ENCODE measurements at places on chromosomes 1 and 21.

GRCh38 chr1:44842862-44843655 lies at the start of gene PTCH2:
TSS of gene PTCH2 (minus strand) at chr1:44843253. CDS start at chr1:44842932, 321 bp downstream.
- DNase-seq = peak; percentile 57

GRCh38 chr1:11944358-11944931 lies 9.9 kb downstream of the PLOD1 start:
- peak; percentile 43 for DNase-seq

DNA sequence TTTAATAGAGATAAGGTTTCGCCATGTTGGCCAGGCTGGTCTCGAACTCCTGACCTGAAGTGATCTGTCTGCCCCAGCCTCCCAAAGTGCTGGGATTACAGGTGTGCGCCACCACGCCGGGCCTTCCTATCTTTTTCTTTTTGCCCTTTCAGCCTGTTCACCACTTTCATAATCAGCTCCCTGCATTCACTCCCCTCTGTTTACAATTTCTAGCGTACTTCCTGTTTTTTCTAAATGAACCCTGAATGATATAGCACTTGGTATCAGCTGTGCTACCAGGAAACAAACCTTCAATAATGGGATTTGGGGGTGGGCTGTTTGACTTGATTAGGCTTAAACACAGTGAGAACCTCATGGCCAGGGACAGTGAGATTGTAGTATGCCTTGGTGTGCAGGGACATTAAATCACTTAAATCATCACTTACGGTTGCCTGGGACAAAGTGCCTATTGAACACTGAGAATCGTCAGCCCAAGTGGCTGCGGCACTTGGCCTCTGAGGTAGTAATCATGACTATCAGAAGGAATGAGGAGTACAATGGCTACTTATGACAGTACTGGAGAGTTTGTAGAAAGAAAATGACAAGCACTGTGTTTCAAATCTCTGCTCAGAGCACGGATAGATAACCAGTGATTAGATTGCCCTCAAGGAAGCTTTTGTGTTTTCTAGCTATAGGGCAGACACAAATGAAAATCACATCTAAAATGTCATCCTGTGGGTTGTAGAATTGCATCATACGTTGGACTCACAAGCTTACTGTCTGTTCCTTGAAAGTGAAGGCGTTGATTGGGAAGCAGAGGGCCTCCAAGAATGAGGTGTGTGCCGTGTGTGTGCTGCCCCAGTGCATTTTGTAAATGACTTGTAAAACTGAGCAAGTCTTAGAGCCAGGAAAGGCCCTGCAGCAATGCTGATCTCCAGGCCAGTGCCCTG lies 661.8 kb downstream of the MATN1 start:
- DNase-seq = no peak

GRCh38 chr1:74652711-74653139 lies 20.9 kb downstream of the ERICH3 start:
- peak; percentile 61 for DNase-seq
